Smooth muscle cell of trachea (primary cell): ENCODE measurements at places on chromosomes 13 and 19. TPM values are rescaled to one million over a fixed set of nuclear protein-coding genes. Genes with fewer than 3 reads are reported as not detected.

Gene TBXA2R
- 2.8 and 2.9 TPM in 2 replicates for total RNA-seq

Gene TJP3
- total RNA-seq = under 0.01 TPM in 1 of 2 replicates, not detected in the other

Gene SSBP4
- 69.7 and 112 TPM in 2 replicates for total RNA-seq

Gene AMER2
- not detected in 2 replicates for total RNA-seq

Gene GSX1
- not detected in 2 replicates for total RNA-seq
